Uterus (tissue), 4 donors: ENCODE measurements at places on chromosomes 16 and 17.

DNA sequence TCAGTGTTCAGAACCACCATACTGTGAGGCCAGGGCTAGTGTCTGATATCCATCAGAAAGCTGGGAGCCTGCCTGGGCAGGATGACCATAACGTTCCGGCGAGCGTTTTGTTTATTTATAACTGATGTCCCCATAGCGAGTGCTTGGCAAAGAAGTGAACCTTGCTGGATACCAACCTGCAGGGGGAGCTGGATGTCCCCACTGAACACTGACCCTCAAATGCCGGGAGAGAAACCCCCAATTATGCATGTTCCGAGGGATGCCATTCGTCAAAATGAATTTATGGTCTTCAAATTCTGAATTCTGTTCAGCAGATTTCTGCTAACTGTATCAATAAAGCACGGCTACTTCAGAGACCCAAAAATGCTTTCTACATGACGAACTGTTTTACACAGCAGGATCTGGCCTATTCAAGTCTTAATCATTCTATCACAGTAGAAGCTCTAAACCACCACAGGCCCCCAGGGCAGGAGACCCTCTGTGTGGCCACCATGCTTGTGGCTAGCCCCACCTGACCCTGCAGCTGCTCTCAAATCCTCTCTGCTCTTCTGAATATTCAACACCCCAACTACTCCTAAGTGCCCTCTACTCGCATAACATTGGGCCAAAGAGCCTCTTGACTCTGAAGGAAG, 15.2 kb downstream of the MED24 start:
- peak; percentile 92 for DNase-seq

DNA sequence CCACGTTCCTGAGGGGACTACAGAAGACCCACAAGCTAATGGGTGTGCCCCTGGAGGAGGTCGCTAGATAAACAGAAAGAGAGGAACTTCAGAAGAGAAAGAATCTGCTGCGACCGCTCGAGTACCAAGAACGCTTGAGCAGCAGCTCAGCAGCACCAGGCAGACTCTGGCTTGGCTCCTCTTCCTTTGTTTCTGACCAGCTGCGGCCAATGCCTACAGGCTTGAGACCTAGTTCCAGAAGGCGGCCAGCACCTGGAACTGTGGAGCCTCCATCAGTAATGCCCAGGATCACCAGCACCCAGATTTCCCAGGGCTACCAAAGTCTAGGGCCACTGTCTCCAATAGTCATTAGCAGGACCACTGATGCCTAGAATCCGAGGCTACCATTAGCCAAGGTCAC, 26.0 kb upstream of the GOSR2 start:
- DNase-seq: no peak

DNA sequence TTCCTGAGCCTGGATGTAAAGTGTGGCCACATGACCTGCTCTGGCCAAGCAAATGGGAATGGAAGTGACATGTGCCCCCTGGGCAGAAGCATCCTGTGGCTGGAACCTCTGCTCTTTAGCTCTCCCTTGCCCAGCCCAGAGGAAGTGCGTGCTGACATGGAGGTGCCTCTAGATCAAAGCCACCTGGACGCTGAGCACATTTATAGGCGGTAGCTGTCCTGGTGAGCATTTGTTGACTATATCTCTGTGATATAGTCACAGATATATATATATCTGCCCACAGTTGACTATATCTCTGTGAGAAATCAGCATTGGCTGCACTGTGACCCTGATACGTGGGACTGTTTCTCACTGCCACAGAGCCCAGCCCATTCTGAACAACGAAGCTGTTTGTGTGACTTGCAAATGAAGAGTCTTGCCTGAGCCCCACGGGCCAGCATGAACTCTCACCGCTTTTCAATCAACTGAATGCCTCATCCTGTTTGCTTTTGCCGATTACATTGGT, 118.8 kb downstream of the C16orf95 start:
- DNase-seq: no peak

GRCh38 chr16:68660359-68660795, 15.3 kb downstream of the CDH3 start:
- no peak for DNase-seq

DNA sequence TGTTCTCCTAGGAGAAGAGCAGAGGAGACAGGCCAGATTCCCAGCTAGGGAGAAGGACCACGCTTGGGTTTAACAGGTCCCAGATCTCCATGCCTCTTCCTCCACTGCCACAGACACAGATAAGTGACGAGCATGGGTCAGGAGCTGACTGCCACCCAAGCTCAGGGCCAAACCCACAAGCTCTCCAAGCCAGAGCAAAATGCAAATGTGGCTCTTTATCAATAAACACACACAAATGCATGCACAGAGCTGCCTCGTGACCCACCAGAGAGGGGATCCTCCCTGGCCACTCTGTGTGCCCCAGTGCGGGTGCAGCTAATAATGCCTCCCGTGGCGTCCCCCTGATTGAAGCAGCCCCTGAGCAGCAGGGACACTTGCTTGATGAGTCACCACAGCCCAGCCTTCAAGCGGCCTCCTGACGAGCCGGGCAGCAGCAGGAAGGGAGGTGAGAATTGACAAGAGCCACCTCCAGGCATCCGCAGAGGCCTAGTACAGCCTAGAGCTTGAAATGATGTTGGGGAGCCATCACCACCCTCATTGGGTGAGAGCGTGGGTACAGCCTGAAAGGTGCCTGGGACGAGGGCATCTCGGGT, 143.9 kb downstream of the CCDC182 start:
- DNase-seq: no peak
